ENCODE measurements at places on chromosomes 5 and 9.

- DNase-seq, result no peak
Observed at GRCh38 chr9:21634951-21635350, 152.8 kb upstream of the IFNE start.

- no peak for DNase-seq
Observed at GRCh38 chr5:67037171-67037570, 159.4 kb downstream of the CD180 start.

- DNase-seq, result no peak
Observed at GRCh38 chr5:31832966-31833365, 194.0 kb downstream of the PDZD2 start.

DNA sequence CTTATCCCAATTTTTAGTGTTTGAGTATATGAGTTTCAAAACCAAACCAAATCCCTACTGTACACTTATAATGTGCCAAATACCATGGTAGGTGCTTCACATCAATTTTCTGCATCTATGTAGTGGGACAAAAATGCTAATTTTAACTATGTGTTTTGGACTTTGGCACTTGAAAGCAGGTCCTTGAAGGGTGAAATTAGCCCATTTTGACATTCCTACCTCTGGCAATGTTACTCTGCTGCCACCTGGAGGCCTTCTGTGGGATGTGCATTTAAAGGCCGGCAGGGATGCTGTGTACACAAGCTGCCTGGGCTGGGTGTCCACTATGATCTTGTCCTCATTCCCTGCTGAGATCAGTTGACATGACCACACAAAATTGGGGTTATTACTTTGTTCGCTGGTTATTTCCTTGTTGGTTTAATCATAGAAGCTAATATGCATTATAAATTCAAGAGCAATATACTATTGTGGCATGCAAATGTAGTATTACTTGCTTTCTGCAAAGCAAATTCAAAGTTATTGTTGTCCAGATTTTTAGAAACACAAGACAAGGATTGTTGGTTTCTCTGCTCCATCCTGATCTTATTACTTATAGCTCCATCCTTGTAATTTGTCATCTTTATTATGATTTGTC, 166.8 kb downstream of the ARHGEF28 start:
- DNase-seq, result peak; percentile 72

DNA sequence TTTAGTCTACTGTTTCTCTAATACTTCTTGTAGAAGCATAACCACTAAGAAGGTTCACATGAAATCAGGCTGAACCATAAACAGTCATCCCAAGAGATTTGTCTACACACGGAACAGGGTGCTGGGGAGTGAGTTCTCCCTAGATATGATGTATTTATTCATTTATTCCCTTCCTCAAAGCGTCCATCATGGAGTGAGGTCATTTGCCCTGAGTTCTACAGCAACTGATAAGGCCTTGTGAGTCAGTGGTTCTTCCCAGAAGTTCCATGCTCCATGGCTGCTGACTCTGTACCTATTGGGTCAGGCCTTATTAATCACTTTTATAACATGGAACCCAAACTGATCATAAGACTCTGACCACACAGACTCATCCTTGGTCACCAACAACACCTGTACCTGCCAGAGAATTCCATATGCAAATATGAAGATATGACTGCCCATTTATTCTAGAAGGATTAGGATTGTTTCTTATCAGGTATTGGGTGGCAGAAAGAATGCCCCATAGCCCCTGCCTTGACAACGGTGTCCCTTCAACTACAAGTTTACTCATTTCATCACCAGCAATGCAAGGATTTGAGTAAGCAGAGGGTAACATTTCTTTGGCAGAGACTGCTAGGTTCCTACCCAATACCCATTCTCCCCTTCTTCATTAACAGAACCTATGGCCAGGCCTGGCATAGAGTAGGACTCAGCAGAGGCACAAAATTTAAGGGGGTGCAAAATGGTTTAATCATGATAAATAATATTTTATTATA, 118.1 kb downstream of the LHFPL2 start:
- no peak for DNase-seq

DNA sequence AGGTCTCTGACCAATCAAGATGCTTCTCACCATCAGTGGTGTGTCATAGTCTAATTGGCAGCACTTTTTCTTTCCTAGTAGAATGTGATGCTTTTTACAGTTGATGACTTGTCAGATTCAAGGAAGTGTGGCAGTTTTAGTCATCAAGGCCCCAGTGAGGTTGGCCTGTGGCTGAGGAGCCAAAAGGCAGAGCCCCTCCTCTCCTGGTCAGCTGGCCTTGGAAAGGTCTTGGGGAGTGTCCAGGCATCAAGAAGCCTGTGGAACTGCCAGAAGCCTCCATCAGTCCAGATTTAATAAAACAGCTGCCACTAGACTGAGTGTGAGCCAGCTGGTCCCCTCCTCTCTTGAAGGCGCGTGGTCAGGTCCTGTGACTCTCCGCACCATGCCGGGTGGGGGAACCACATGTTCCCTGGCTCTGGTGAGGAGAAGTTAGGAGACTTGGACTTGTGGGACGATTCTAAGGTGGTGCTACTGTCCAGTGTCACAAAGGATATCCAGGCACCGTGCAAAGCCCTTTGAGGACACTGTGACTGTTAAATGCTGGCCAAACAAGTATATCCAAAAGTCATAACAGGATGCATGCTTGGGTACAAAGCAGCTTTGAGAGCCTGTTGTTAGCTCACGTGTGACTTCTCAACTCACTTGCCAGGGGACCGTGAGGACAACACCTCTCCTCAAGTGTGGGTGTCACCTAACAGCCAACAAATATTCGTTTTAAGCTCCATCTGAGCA, 6.1 kb upstream of the ANGPTL2 start:
- no peak for DNase-seq

GRCh38 chr9:8332871-8333270, 533.3 kb upstream of the DMAC1 start:
- DNase-seq, result no peak

- no peak for DNase-seq
Observed at GRCh38 chr9:72858089-72858912, 94.6 kb downstream of the ALDH1A1 start.

Data from SJSA1 (cell line).